ENCODE measurements at places on chromosomes 7 and 10.

GRCh38 chr10:109239371-109239770 lies 683.9 kb downstream of the XPNPEP1 start:
- no peak for DNase-seq

- DNase-seq: no peak
Measured at GRCh38 chr10:69413221-69413865, 3.4 kb downstream of the TACR2 start.

DNA sequence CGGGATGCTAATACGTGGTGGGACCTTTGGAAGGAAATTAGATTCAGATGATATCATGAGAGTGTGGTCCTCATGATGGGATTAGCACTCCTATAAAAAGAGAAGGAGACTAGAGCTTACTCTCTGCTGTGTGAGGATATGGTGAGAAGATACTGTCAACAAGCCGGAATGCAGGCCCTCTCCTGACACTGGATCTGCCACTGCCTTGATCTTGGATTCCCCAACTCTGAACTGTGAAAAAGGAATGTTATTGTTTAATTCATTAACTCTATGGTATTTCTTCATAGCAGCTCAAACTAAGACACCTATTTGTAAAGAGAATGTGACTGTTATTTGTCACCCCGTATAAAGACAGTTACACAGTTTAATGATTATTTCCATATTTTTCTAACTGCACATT lies 1227.5 kb upstream of the C7orf33 start:
- no peak for DNase-seq

GRCh38 chr10:72694476-72695369 lies 2.8 kb downstream of the MCU start:
- no peak for DNase-seq

DNA sequence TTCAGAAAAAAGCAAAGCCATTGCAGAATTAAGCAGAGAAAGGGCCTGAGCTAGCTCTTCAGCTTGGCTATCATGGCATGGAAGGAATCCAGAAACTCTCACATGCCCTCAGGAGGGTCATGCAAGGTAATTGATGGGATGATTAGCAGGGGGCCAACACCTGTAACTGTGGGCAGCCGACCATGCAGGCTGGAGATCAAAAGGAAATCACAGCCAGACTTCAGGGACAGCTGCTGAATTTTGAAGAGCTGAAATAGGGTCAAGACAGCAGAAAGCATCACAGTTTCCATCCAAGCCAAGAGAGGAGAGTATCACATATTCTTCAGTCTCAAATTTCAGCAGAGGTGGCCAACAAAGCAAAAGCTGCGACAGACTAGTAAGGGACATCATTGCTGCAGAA lies 239.6 kb upstream of the STEAP1 start:
- DNase-seq: no peak

DNA sequence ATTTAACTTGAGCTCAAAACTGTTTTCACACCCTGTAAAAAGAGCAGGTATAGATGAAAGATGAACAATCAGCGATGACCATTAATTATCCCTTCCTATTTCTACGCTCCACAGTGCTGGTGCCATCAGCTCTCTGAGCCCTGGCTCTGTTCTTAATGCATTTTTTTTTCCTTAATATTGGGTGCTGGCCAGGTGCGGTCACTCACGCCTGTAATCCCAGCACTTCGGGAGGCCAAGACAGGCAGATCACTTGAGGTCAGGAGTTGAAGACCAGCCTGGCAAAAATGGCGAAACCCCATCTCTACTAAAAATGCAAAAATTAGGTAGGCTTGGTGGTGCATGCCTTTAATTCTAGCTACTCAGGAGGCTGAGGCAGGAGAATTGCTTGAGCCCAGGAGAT lies 4.2 kb downstream of the STEAP4 start:
- DNase-seq: no peak

DNA sequence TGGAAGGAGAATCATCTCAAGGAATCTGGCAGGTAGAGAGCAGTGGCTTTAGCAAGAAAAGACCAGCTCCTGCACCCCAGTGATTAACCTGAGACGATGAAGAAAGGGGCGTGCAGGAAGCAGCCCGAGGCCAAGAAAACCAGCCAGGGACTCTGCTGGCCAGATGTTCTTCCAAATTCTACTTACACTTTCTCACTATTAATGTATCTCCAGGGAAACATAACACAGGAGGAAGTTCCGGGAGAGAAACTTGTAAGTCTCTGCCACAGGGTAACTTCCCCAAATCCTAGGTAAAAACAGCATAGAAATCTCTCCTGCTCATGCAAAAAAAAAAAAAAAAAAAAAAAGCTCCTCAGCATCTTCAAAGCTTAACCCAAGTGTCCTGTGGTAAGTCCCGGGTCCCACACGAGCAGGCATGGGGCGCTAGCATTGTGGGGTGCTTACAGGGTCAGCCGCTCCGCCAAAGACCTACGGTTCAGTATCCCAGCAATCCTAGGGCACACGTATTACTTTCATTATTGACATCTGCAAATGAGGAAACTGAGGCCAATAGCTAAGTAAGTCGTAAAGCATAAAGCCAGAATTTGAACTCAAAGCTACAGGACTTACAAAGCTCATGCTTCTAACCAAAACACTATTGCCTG lies 97.2 kb upstream of the GNA12 start:
- no peak for DNase-seq

DNA sequence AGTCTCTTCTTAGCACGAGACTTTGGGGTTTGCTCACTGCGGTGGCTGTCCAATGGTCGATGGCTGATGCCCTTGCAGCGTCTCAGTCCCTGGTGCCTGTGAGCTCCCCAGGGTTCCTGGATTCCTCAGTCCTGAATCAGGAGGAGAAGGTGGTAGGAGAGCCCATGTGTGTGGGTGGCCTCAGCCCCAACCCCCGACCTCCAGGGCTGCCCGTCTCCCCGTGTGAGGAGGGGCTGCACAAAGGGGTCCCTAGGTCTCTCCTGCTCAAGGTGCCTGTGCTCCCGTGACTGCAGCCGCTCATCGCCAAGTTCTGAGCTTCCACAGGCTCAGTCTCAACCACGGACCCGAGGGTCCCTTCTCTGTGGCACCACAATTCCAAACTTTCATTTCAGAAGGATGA lies 142.9 kb downstream of the VIPR2 start:
- DNase-seq: no peak

DNA sequence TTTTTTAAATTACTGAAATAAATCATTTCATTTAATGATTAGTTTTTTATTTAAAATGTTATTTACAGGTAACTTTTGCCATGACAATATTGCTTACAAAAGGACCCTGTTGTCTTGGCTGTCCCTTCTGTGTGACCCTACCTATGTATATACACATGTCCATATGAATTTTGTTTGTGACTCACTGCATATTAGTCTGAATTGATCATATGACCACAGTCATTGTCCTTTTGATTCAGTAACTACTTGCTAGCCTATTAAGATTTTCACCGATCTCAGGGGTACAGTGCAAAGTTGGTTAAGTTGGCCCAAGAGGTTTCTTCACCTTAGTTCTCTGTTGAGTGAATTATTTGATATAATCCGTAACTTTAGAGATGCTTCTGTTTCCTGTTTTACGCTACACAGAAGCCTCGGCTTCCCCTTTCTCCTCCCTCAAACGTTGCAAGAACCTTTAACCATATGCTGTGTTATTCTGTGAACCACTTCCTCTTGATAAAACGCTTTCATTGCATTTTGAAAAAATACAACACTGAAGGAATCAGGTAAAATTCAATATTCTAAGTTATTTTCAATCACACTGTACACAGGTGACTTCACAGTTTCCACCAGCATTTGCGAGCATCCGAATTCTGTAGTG lies 43.9 kb downstream of the APBB1IP start:
- DNase-seq: no peak

GRCh38 chr10:129968020-129968852 lies 4.2 kb upstream of the EBF3 start:
- DNase-seq: no peak

DNA sequence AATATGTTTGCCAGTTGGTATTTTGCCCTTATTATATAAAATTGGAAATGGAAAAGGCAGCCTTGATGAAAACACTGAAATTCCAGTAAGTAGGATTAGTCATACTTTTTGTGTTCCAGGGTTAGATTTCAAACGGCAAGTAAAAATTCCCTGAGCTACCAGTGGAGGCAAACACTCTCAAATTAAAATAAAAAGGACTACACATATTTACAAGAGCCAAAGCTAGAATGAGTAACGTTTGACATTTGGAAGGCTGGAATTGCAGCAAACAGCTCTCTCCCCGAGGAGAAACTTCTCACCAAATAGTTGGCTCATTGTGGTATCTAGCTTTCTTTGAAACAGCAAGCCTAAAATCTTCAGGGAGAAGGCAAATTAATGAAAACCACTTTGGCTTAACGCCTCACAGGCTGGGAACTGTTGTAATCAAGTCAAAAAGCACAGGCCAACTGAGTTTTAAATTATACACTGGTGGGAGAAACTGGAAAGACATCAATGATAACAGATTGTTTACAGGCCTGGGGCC lies 288.4 kb downstream of the SNX13 start:
- DNase-seq: no peak

- DNase-seq: no peak
Measured at GRCh38 chr7:108724251-108725100, 154.8 kb downstream of the DNAJB9 start.

GRCh38 chr10:71349406-71349805 lies 30.3 kb downstream of the SLC29A3 start:
- no peak for DNase-seq

DNA sequence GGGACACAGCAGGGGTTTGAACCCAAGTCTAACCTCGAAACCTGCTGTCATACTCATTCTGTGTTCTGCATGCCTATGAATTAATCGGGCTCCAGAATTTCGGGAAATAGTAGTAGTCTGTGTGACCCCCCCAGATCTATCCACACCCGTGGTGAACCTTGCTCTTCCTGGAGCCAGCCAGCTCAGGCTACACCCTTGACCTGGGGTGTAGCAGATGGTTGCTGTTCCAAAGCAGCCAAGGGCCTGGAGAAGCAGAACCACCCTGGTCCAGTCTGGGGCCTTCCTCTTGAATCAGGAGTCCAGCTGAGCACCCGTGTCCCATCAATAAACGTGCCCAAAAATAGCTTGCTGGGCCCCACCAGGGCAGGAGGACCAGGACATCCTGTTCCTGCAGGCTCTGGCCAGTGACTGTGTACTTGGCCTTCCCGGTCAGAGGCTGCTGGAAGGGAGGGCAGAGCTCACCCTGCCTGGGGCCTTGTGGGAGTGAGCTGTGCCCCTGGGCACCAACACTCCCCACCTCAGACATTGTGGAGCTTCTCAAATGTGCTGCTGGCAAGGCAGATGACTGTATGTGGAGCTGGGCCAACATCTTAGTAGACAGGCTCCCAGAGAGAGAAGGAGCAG lies 101.2 kb upstream of the ZNF716 start:
- no peak for DNase-seq

- no peak for DNase-seq
Measured at GRCh38 chr10:24866604-24867583, 85.5 kb downstream of the PRTFDC1 start.

- no peak for DNase-seq
Measured at GRCh38 chr7:111212857-111213523, 122.1 kb downstream of the LRRN3 start.

GRCh38 chr7:139691253-139691781 lies 86.5 kb downstream of the HIPK2 start:
- DNase-seq: no peak

DNA sequence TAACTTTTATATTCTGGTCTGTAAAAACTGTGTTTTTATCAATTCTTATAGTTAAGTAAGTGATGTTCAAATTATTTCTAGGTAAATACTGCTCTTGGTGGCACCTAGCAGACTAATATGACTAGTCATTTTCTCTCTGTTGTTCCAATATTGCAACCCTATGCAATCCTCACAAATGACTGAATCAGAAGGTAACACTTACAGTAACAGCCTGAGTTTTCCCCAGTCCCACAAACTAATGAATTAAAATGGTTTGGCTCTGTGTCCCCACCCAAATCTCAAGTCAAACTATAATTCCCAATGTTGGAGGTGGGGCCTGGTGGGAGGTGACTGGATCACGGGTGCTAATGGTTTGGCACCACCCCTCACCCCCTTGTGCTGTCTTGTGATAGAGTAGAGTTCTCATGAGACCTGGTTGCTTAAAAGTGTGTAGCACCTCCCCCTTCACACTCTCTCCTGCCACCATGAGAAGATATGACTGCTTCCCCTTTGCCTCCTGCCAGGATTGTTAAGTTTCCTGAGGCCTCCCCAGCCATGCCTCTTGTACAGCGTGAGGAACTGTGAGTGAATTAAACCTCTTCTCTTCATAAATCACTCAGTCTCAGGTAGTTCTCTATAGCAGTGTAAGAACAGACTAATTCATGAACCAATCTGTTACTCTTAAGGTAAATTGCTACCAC lies 43.5 kb downstream of the MTPN start:
- no peak for DNase-seq

DNA sequence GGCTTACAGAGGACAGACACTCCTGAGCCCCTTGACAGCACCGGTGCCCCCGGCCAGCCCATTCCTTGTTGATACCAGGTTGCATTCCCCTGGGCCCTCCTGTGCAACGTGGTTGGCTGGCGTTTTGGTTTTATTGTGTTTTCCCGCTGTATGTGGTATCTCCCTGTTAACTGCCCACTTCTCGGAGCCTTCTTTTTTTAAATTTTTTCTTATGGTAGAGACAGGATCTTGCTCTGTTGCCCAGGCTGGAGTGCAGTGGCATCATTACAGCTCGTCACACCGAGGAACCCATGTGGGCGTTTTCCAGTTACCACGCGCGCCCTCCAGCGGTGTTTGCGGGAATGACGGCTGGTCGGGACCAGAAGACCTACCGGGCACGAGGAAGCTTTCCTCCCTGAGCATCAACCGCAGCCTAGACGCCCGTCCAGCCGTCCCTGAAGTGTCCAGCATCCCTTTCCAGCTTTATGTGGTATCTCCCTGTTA lies 16.9 kb upstream of the ZFAND2A start:
- peak; percentile 72 for DNase-seq

DNA sequence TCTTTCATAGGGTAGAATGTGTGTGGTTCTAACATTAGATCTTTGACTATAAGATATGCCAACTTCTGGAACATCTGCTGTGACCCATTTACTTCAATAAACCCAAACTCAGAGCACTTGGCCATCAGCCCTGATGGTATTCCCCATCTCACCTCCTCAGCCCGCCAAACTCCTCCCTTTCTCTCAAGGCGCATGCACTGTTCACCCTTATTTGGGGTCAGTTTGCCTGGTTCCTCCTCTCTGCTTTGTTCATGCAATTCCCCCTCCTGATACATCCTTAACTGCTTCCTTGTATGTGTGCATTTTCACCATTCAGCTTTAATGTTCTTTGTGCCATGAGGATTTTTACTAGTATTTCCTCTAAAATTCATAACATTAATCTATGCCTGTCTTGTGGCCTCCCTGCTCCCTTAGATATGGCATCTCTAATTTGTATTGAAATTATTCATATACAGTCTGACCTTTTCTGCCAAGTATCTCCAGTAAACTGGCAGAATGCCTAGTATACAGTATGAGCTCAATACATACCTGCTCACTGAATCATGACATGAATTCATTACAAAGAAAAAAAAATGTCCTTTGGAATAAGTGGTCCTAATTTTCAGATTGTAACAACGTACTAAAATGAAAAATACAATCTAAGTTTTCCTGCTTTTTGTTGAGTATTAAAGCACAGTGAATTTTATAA lies 336.8 kb upstream of the IGFBP3 start:
- no peak for DNase-seq

GRCh38 chr10:88332503-88333247 lies 250.4 kb downstream of the RNLS start:
- DNase-seq: no peak

- DNase-seq: no peak
Measured at GRCh38 chr10:13161857-13162271, 506 bp downstream of the MCM10 start.

Measured in activated CD4-positive, alpha-beta T cell treated with anti-CD3 and anti-CD28 coated beads, Interleukin-2, amount 50 U/mL, for 4 hours (primary cell).